ENCODE measurements at places on chromosomes 2 and 18. TPM values are rescaled to one million over a fixed set of nuclear protein-coding genes. Genes with fewer than 3 reads are reported as not detected.

DNA sequence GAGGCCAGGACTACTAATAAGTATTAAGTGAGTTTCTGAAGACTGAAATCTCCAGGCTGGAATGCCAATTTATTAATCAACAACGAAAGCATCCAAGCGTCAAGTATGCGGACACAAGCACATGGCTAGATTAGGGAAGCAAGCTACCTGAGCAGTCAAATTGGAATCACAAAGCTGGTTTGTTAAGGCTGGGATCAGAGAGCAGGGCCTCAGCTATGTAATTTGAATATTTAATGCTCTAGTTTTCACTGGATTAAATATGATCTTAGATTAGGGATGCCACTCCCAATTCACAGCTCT is 5.7 kb downstream of the CCL20 start:
- H3K4me3 ChIP-seq = no peak overlapping the region
- no peaks in the 10 kb centered on the region for H3K27me3 ChIP-seq
- H3K4me1 ChIP-seq = peaks cover 64% of the 10 kb centered on the region
- H3K36me3 ChIP-seq = no peaks in the 10 kb centered on the region

GRCh38 chr2:231521443-231521842 is 8.8 kb downstream of the NMUR1 start:
- H3K4me1 ChIP-seq = no peaks in the 10 kb centered on the region
- no peak overlapping the region for H3K4me3 ChIP-seq
- H3K27me3 ChIP-seq = no peaks in the 10 kb centered on the region

DNA sequence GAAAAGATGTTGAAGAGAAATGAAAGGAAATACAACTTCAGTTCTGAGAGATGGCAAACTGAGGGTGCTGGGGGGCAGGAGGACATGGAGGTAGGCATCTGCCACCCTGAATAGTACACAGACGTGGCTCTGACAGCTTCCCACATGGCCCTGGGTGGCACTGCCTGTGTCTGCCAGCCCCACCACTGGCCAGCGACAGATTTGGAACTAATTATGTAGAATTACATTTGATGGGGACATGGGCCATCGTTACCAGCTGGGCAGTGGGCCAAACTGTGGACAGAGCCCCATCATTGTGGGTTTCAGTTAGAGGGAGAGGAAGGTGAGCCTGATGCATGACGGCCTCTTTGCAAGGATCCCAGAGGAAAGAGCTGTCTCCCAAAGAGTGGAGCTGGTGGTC is 216.0 kb upstream of the HAAO start:
- no peaks in the 10 kb centered on the region for H3K36me3 ChIP-seq
- H3K27ac ChIP-seq = no peak overlapping the region
- no peak overlapping the region for H3K4me3 ChIP-seq
- no peaks in the 10 kb centered on the region for H3K27me3 ChIP-seq

DNA sequence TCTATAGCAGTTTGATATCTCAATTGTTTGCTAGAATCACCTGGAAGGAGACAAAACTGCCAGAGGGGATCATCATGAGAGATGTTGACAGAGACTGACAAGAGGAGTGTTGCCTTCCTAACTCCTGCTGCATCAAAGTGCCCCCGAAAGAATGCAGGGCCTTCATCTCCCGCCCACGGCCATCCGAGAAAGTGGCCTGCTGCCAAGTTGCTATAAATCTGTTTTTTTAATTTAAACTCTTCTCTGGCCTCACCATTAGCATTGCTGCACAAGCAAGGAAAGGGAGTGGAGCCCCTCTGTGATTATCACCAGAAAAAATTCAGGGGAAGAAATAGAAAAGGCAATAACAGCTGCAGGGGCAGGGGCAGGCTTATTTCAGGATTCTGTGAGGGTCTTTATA is 238.1 kb upstream of the EPHA4 start:
- H3K27me3 ChIP-seq = peaks cover 8% of the 10 kb centered on the region
- no peak for DNase-seq
- no peaks in the 10 kb centered on the region for H3K36me3 ChIP-seq
- no peak overlapping the region for H3K4me3 ChIP-seq

DNA sequence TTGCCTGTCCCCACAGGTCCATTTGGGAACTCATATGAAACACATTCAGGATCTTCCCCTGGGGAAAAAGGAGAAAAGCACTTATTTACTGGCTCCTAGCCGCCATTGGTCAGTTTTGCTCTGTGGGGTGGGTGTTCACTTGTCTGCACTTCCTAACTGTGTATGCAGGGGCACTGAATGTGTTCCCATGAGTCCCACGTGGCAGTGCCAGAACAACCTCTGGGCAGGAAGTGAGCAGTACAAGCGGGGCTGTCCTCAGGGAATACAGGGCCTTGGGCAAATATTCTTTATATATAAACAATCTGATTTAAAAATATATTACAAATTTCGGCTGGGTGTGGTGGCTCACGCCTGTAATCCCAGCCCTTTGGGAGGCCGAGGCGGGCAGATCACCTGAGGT is 21.8 kb upstream of the CTIF start:
- H3K4me3 ChIP-seq = no peak overlapping the region
- no peak for DNase-seq
- H3K27me3 ChIP-seq = no peaks in the 10 kb centered on the region
- no peak overlapping the region for H3K27ac ChIP-seq
- H3K36me3 ChIP-seq = no peaks in the 10 kb centered on the region

DNA sequence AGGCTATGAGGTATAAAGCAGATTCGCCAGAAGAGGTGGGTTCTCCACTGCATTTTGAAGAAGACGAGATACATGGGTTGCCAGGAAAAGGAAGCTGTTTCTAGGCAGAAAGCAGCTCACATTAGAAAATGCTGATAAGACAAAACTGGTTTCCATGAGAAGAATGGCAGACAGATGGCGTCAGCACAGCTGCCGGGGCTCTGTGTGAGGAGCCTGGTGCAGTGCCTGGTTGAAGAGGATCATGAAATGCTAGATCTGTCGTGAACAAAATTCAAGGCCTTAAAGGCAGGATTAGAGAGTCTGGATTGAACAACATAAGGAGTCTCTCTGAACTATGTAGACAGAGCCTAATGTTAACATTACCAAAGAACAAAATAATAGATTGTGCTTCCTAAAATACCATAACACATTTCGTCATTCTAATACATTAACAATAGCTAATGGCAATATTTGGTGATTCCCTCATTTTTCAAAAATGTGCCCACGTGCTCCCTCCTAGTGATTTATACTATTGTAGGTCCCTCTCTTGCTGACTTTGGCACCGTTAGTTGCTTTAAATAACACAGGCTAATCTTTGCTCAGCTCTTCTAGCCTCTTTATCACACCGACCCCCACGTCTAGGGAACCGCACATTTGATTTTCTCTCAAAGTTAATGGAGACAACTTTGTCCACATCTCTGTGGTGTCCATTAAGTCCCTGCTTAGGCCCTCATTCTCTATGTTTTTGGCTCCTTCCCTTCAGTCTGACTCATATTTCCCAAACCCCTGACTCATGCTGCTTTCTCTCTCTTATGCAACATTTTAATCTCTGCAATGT is 38.2 kb downstream of the EFEMP1 start:
- no peak overlapping the region for H3K4me3 ChIP-seq
- H3K36me3 ChIP-seq = no peaks in the 10 kb centered on the region
- DNase-seq = peak; percentile 24
- H3K4me1 ChIP-seq = peaks cover 12% of the 10 kb centered on the region
- H3K27me3 ChIP-seq = no peaks in the 10 kb centered on the region

- no peak for DNase-seq
- H3K4me1 ChIP-seq = peaks cover 45% of the 10 kb centered on the region
- H3K27ac ChIP-seq = no peak overlapping the region
- no peaks in the 10 kb centered on the region for H3K36me3 ChIP-seq
Measured at GRCh38 chr2:232898592-232899543, 28.8 kb downstream of the SNORC start.

DNA sequence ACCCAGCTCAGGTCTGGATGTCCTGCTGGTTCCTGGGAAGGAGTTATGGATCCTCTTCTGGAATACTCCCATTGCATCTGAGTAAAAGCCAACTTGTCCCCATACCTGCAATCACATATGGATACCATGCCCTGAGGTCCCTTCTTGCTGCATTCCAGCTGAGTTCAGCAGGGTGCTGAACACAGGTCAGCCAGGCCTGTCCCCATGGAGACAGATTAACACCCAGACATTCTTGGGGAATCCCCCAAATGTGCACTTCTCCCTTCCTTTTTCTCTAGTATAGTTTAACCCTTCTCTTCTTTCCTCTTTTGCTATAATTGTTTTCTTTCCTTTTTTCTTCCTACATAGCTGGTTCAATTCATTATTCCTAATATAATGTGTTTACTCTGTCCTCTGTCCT is 799.6 kb upstream of the HS6ST1 start:
- DNase-seq = no peak
- H3K27me3 ChIP-seq = peaks cover 9% of the 10 kb centered on the region
- H3K27ac ChIP-seq = no peak overlapping the region
- H3K36me3 ChIP-seq = no peaks in the 10 kb centered on the region
- no peak overlapping the region for H3K4me3 ChIP-seq
- no peaks in the 10 kb centered on the region for H3K4me1 ChIP-seq

DNA sequence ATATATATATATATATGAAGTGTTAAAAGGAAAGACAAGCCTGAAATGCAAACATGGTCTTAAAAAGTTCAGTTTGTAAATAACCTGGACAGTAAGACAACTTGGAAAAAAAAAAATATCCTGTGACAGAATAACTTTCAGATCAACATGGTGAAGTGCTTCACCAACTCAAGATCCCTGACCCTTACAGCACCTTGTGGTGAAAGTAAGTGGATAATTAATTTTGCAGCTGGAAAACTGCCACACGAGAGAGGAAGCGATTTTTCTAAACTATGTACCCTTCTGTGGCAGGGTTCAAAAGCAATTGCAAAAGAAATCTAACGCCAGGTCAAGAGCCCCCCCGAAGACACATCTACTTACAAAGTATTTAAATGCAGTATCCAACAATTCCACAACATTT is 95.8 kb downstream of the PAX3 start:
- H3K27me3 ChIP-seq = peaks cover 81% of the 10 kb centered on the region
- no peaks in the 10 kb centered on the region for H3K36me3 ChIP-seq
- H3K4me1 ChIP-seq = no peaks in the 10 kb centered on the region
- H3K4me3 ChIP-seq = no peak overlapping the region
- DNase-seq = no peak

- H3K36me3 ChIP-seq = no peaks in the 10 kb centered on the region
- no peak overlapping the region for H3K27ac ChIP-seq
- DNase-seq = no peak
- H3K4me1 ChIP-seq = no peaks in the 10 kb centered on the region
- H3K27me3 ChIP-seq = no peaks in the 10 kb centered on the region
Measured at GRCh38 chr2:89781962-89782361, 1090.5 kb downstream of the RPIA start.

GRCh38 chr2:157792335-157793052 is 83.6 kb downstream of the ACVR1 start:
- H3K4me3 ChIP-seq = no peak overlapping the region
- H3K4me1 ChIP-seq = no peaks in the 10 kb centered on the region
- no peak overlapping the region for H3K27ac ChIP-seq
- no peaks in the 10 kb centered on the region for H3K27me3 ChIP-seq

- H3K27ac ChIP-seq = no peak overlapping the region
- no peaks in the 10 kb centered on the region for H3K36me3 ChIP-seq
- no peaks in the 10 kb centered on the region for H3K27me3 ChIP-seq
- no peak overlapping the region for H3K4me3 ChIP-seq
Measured at GRCh38 chr2:212141499-212141898, 397.1 kb downstream of the ERBB4 start.

DNA sequence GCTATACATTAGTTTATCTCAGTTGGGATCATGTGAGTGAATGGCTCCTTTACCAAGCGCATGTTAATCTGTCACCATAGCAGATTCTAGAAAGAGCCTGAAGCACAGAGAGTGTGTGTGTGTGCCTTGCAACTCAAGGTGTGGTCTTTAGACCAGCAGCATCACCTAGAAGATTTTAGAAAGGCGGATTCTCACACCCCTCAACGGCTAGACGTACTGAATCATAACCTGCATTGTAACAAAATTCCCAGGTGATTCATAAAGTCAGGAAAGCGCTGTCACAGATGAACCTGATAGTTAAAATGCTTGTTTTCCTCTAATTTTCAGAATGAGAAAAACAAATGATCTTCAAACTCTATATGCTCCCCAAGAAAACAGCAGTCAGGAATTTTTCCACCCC is 45.5 kb upstream of the MAPRE2 start:
- H3K36me3 ChIP-seq = no peaks in the 10 kb centered on the region
- H3K27ac ChIP-seq = no peak overlapping the region
- no peak overlapping the region for H3K4me3 ChIP-seq
- DNase-seq = no peak
- H3K4me1 ChIP-seq = no peaks in the 10 kb centered on the region

DNA sequence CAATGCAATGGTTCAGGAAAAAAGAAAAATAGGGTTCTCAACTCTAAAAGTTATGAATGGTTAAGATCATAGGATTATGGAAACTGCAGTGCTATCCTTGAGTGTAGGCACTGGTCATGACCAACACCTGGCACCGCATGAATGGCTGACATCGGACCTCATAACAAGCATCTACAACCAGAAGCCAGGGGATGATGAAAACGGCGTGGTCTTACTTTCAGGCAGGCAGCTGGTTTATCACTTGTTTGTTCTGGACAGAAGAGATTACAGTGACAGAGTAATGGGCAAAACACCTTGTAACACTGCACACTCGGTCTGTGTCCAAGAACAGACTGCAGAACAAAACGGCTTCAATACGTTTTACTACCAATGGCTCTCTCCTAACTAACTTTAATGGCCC is 132.8 kb downstream of the STK39 start:
- no peak overlapping the region for H3K27ac ChIP-seq
- H3K36me3 ChIP-seq = no peaks in the 10 kb centered on the region
- no peaks in the 10 kb centered on the region for H3K4me1 ChIP-seq
- no peak overlapping the region for H3K4me3 ChIP-seq
- DNase-seq = no peak

- H3K27ac ChIP-seq = no peak overlapping the region
- H3K27me3 ChIP-seq = no peaks in the 10 kb centered on the region
- DNase-seq = no peak
Measured at GRCh38 chr2:42424033-42424432, 63.0 kb upstream of the COX7A2L start.

Gene MGAT5
- total RNA-seq = 34.0 TPM

Gene IGFBP5
- total RNA-seq = 3.9 TPM

Gene CBLN2
- total RNA-seq = not detected

Gene POTEJ
- not detected for total RNA-seq

Gene DES
- 4.2 TPM for total RNA-seq

Gene APCDD1
- not detected for total RNA-seq

Gene SPP2
- not detected for total RNA-seq

Gene TMEM37
- total RNA-seq = 2.3 TPM

Gene BOK
- total RNA-seq = 41.5 TPM
